ENCODE measurements at places on chromosomes 2 and 18. TPM values are rescaled to one million over a fixed set of nuclear protein-coding genes. Genes with fewer than 3 reads are reported as not detected.

DNA sequence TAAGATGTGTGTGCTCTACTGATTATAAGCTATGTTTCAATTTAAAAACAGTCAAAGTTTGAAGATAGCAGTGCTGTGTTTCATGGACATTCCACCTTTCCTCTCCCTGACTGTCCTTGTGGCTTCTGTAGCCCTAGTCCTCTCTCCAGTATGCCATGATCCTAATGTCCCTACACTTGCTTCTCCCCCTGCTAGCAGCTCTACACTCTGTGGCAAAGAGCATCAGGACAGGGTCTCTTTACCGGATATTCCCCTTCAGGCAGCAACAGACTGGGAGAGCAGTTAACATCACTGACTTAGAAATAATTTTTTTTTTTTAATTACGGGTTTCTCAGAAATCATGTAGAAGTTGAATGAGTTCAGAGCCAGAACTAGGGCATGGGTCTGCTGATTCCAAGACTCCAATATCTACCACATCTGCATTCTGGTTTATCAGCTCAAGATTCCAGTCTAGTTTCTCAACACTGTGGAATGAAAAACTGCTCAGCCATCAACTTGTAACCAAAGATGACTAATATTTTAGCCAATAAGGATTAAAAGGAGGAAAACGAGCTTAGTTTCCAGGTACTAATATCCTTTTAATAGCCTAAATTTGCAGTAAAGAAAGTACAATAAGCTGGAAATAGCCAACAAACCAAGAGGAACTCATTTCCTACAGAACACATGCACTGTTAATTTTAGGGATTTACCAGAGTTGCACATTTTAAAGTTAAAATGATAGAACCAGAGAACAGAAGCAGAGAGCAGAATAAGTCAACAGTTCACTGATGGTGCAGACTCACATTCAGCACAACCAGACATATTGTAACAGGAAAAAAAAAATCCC, 45.2 kb downstream of the TMEM131 start:
- DNase-seq, result no peak

RGPD4 gene
- total RNA-seq, result not detected

DNA sequence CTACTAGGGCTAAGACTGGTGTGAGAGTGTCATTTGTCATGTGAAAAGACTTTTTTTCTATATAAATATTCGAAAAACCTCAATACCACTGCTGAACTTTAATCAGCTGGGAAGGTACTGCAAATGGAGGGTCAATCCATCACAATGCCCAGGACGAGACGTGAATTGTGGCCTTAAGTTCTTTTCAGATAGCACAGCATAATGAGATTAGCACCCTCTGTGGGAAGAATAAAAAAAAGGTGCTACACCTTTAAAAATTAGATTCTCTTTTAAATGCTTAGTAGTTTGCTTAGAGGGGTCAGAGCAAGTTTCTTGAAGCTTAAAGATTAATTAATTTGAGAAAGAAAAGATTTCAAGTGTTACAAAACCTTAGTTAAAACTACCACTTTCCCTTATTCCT, 5.6 kb downstream of the LRRTM1 start:
- DNase-seq, result no peak

DNA sequence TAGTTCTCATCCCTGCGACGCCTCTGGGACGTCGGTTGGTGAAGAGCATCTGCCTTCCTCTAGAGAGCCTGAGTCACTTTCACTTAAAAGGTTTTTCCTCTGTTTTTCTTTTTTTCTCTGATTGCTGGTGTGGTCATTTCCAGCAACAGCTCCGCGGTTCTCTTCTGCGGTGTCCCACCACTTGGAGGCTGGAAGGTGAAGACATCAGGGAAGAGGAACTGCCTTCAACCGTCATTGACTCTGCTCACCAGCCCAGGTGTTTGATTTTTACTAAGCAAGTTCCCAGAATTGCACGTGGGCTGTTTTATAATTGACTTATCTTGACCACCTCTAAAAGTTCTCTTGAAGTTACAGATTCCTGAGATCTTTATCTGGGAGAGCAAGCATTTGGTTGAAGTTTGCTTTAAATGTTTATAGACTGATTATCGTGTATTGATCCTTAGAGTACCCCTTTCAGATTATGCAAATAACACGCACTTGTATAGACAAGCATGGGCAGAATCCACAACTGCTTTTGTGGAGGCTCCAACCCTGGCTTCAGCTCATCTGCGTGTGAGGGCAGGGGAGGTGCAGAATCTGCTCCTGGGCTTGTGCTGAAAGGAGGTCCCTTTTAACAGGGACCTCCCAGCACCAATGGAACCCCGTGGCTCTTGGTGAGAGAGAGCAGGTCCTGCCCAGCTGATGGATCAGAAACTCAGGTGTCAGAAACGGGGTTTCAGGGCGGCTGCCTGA, 3.5 kb downstream of the CTDP1 start:
- no peak for DNase-seq

GRCh38 chr2:28268386-28268785, 124.3 kb upstream of the FOSL2 start:
- DNase-seq, result no peak

SDC1 gene
- total RNA-seq, result 18.3 TPM

DNA sequence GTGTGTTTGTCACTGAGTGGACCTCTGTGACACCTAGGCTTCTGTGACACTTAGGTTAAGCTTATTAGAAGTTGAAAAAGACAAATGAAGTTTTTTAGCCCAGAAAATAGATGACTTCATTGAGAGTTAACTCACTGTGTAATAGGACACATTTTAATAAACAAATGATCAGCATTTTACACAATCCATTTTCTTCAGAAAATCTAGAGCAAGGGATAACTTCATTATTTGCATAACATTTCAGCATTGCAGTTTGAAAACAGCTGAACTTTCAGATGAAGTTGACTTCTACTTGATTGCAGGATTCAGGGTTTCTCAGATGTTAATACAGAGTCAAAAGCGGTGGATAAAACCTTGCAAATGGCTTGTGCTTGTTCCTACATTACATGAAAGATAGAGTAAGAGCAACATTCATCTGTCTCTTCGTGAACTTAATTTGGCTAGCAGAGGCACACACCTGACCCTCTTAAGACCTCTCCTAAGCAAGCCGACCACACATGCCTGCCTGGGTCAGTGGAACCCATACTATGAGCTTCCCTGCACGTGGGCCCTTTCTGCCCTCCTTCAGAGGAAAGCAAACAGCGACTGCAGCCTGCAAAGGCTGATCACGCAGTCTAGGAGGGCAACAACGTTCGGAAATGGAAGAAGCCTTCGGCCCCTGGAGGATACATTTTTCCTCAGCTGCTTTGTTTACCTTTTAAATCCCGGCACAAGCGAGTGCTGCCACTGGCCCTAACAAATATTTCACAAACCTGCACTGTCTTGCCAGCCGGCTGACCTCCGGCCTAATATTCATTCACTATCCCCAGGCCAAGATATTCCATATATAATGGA, 16.6 kb downstream of the ITGB1BP1 start:
- DNase-seq, result no peak

SPAG16 gene
- 11.2 TPM for total RNA-seq

- no peak for DNase-seq
Observed at GRCh38 chr2:226378753-226379705, 420.6 kb downstream of the IRS1 start.
